Suprapubic skin (tissue), 4 donors: ENCODE measurements at places on chromosomes 5 and 9. TPM values are rescaled to one million over a fixed set of nuclear protein-coding genes. Genes with fewer than 3 reads are reported as not detected.

DNA sequence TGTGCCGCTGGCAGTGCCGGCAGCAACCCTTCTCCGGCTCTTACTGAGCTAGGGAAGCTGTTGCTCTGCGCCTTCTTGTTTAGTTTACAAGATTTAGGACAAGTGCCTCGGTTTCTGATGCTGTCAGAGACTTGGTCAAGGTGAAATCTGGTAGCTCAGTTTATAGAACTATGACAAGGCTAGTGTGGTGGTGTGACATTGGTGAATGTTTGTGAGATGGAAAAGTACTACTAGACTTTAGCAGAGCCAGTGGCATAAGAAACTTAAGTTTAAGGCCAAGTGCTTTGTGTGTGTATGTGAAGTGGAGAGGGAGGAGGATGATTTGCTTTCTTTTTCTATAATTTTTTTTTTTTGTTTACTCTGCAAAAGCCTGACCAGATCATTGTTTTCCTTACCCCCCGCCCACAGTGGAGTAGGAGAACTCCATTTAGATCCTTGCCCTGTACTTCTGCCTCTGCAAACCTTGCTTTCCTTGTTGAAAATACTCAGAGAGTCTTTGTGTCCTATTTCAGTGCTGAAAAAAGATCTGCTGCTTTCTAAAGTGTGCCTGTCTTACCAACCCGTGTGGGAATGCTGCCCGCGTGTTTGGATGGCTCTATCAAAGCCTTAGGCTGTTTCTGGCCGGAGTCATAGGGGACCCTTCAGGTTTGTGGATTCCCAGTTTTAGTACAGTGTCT is 75.9 kb downstream of the TRIO start:
- H3K36me3 ChIP-seq, result no peaks in the 10 kb centered on the region
- no peaks in the 10 kb centered on the region for H3K27me3 ChIP-seq
- no peak overlapping the region for H3K27ac ChIP-seq
- no peak overlapping the region for H3K4me3 ChIP-seq

Gene KCNIP1
- total RNA-seq, result not detected

GRCh38 chr9:33719581-33720374 is 75.6 kb upstream of the PRSS3 start:
- no peaks in the 10 kb centered on the region for H3K27me3 ChIP-seq
- peaks cover 3% of the 10 kb centered on the region for H3K4me1 ChIP-seq
- H3K27ac ChIP-seq, result no peak overlapping the region
- no peaks in the 10 kb centered on the region for H3K36me3 ChIP-seq
- H3K4me3 ChIP-seq, result no peak overlapping the region

DNA sequence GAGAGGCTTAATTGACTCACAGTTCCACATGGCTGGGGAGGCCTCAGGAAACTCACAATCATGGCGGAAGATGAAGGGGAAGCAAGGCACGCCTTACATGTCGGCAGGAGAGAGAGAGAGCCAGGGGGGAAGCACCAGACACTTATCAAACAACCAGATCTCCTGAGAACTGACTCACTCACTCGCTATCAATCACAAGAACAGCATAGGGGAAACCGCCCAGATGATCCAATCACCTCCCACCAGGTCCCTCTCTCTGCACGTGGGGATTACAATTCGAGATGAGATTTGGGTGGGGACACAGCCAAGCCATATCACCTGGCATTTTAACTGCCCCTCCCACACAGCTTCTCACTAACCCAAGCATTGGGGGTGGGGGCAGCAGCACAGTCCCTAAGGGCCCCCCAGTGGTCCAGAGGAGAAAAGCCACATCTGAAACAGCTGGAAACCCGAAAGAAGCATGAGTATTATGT is 76.1 kb upstream of the ASS1 start:
- DNase-seq, result no peak
- H3K4me1 ChIP-seq, result no peaks in the 10 kb centered on the region
- no peaks in the 10 kb centered on the region for H3K27me3 ChIP-seq
- no peak overlapping the region for H3K27ac ChIP-seq

GRCh38 chr9:138104251-138105122 is 226.9 kb downstream of the CACNA1B start:
- no peak overlapping the region for H3K27ac ChIP-seq
- no peak overlapping the region for H3K4me3 ChIP-seq
- H3K27me3 ChIP-seq, result peaks cover 17% of the 10 kb centered on the region
- no peaks in the 10 kb centered on the region for H3K36me3 ChIP-seq
- no peaks in the 10 kb centered on the region for H3K4me1 ChIP-seq

Gene GABBR2
- total RNA-seq, result not detected

- H3K27ac ChIP-seq, result no peak within 1 kb of the TSS
- DNase-seq, result no peak
- H3K27me3 ChIP-seq, result peaks cover 12% of the 10 kb centered on the region
- no peak within 1 kb of the TSS for H3K4me3 ChIP-seq
Measured at GRCh38 chr9:123355761-123356431, at the start of gene CRB2. CRB2 (plus strand) TSS chr9:123356197; CDS start chr9:123356261, 64 bp downstream.

- peaks cover 40% of the 10 kb centered on the region for H3K27me3 ChIP-seq
- no peak overlapping the region for H3K4me3 ChIP-seq
- no peaks in the 10 kb centered on the region for H3K4me1 ChIP-seq
- H3K36me3 ChIP-seq, result no peaks in the 10 kb centered on the region
Measured at GRCh38 chr9:135582966-135583687, 21.6 kb downstream of the PAEP start.

DNA sequence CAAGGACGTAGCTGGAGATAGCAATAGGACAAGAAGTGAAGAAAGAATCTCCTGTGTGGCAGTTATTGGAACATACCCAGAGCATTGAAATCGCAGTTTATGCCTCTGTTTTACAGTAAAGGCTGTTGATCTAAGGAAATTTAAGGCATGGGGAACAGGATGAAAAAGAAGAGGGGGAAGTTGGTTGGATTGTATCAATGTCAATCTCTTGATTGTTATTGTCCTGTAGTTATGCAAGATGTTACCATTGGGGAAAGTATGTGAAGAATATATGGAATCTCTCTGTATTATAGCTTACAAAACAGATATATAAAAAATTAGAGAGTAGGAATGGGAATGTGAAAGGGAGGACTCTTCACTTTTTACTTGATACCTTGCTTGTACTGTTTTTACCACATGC is 195.6 kb upstream of the NREP start:
- no peaks in the 10 kb centered on the region for H3K4me1 ChIP-seq
- DNase-seq, result no peak
- H3K27me3 ChIP-seq, result no peaks in the 10 kb centered on the region
- no peaks in the 10 kb centered on the region for H3K36me3 ChIP-seq
- no peak overlapping the region for H3K27ac ChIP-seq
- H3K4me3 ChIP-seq, result no peak overlapping the region

Gene SLC25A48
- 1.7 TPM for total RNA-seq

Gene CD14
- 8.3 TPM for total RNA-seq

DNA sequence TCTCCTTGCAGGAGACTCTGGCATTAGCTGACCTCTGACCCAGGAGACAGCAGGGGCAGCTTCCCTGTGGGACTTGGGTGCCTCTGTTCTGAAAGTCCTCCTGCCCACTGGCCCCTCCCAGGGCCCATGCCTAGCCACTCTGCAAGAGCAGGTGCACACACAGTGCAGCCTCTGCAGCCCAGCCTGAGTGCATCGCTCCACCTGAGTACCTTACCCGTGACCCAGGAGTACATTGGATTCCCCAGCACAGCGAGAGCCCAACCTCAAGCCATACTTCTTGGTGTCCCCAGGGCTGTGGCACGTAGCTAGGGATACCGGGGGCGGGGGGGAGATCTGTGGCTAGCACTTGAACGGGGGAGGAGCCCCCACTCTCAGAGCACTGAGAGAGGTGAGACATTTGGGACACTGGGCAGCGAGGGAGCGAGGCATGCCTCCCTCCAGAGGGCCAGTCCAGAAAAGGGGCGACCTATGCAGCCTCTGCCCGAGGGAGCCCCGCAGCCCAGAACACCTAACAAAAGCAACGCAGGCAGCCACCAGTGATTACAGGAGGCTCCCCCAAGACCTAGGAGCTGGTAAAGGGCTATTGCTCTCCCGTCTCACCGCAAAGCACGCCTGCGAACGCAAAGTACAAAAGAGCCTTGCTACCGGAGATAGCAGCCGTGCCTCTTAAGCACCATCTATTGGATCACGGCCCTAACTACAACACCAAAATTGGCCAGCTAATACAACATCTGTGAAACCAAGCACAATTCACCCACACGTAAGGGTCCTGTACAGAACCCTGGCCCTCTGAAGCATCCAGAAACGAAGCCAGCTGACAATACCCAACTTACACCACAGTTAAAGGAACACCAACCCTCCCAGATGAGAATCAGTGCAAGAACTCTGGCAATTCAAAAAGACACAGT is 826 bp upstream of the PRDM9 start:
- H3K4me1 ChIP-seq, result no peaks in the 10 kb centered on the region
- H3K36me3 ChIP-seq, result no peaks in the 10 kb centered on the region
- DNase-seq, result no peak
- H3K27ac ChIP-seq, result no peak overlapping the region

GRCh38 chr9:115551396-115551795 is 433.4 kb upstream of the TNC start:
- no peaks in the 10 kb centered on the region for H3K36me3 ChIP-seq
- no peaks in the 10 kb centered on the region for H3K27me3 ChIP-seq
- DNase-seq, result no peak
- H3K27ac ChIP-seq, result no peak overlapping the region

Gene SLC27A6
- total RNA-seq, result 3.1 TPM

Gene MEGF9
- total RNA-seq, result 58.1 TPM

Gene SPATA6L
- 23.8 TPM for total RNA-seq

DNA sequence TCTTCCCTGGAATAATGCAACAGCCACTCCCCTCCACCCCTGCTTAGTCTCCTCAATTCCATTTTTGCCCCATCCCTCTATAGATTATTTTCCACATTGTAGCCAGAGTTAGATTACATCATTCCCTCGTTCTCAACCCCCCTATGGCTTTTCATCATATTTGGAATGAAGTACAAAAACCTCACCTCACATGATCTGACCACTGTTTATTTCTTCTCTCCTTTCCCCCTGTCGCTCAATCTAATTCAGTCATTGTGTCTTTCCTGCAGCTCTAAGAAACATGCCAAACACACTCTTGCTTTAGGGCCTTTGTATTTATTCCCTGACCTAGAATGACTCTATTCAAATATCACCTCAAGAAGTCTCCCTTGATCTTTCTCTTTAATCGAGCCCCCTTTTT is 22.6 kb upstream of the HK3 start:
- no peak for DNase-seq
- no peak overlapping the region for H3K4me3 ChIP-seq
- H3K36me3 ChIP-seq, result peaks cover 21% of the 10 kb centered on the region
- H3K4me1 ChIP-seq, result no peaks in the 10 kb centered on the region

Gene PCDHA1
- not detected for total RNA-seq

DNA sequence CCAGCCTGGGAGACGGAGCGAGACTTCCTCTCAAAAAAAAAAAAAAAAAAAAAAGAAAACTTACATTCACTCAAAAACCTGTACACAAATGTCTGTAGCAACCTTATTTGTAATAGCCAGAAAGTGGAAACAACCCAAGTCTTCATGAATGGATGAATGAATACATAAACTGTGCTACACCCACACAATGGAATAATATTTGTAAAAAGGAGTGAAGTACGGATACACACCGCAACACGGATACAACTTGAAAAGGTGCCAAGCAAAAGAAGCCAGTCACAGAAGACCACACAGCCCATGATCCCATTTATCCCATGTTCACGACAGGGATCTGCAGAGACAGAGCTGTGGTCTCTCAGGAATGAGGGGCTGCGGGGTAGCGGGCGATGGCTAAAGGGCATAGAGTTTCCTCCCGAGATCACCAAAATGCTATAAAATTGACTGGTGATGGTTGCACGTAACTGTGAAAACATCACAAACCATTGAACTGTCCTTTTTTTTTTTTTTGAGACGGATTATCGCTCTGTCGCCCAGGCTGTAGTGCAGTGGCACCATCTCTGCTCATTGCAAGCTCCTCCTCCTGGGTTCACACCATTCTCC is 76.2 kb upstream of the COL5A1 start:
- no peak overlapping the region for H3K27ac ChIP-seq
- H3K27me3 ChIP-seq, result no peaks in the 10 kb centered on the region
- H3K4me3 ChIP-seq, result no peak overlapping the region

Gene LHX6
- 7.3 TPM for total RNA-seq

DNA sequence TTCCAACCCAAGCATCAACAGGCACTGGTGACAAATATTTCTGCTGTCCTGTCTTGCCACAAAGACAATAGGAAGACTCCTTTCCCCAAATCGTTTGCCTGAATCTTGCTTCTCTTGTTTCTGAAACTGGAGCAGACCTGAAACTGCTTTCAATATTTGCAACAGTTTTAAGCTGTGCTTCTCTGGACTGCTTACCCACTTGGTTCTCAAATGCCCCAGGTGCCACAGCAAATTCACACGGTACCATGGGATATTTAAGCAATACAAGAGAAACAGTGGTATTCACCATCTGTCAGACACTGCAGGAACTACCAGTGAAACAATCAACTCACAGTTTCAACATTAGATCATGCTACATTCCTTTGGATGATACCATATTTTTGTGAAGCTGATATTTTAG is 309.4 kb downstream of the PARP8 start:
- H3K36me3 ChIP-seq, result no peaks in the 10 kb centered on the region
- H3K27me3 ChIP-seq, result peaks cover 11% of the 10 kb centered on the region
- DNase-seq, result no peak
- H3K4me1 ChIP-seq, result no peaks in the 10 kb centered on the region

DNA sequence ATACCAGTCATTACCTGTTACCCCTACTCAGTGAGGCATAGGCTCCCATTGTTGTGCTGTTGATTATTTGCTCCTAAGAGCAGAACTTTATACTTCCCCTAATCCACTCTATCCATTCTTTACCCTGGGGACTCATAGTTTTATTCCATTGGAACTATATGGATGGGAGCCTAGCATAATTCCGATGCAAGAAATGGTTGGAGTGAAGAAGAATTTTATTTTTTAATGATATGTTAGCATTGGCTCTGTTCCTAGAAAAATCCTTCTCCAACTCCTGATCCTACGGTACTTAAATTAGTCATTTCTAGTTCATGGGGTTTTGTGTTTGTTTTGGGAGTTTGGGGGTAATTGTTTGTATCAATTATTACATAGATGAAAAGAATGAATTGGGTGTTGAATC is 191.5 kb downstream of the GOLPH3 start:
- no peaks in the 10 kb centered on the region for H3K27me3 ChIP-seq
- no peak overlapping the region for H3K4me3 ChIP-seq
- H3K27ac ChIP-seq, result no peak overlapping the region
- no peak for DNase-seq

DNA sequence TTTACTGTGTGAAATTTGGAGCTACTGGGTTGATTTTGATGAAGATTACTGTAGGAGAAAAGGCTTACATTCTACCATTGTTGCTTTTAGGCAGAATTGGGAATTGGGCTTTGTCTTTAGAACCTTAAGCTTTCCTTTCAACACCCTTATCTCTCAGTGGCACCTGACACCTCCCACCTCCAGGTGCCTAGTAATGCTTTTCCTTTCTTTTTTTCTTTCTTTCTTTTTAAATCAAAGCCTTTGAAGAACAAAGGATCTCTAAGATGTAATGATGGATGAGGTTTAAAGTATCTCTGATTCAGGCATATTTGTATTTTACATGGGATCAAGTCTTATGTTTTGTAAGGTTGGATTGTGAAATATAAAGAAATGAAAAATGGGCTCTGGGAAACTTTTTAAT is 2.9 kb upstream of the ADGRV1 start:
- DNase-seq, result no peak
- no peak overlapping the region for H3K4me3 ChIP-seq
- H3K27me3 ChIP-seq, result peaks cover 42% of the 10 kb centered on the region
- H3K27ac ChIP-seq, result no peak overlapping the region
- no peaks in the 10 kb centered on the region for H3K36me3 ChIP-seq
- H3K4me1 ChIP-seq, result peaks cover 15% of the 10 kb centered on the region

Gene UBTD2
- 7.0 TPM for total RNA-seq
